Cardiac muscle cell (in vitro differentiated cells and primary cell): ENCODE measurements at places on chromosomes 5 and 9.

GRCh38 chr5:28542987-28543386, 1504.6 kb upstream of the CDH9 start:
- DNase-seq = peak; percentile 3

DNA sequence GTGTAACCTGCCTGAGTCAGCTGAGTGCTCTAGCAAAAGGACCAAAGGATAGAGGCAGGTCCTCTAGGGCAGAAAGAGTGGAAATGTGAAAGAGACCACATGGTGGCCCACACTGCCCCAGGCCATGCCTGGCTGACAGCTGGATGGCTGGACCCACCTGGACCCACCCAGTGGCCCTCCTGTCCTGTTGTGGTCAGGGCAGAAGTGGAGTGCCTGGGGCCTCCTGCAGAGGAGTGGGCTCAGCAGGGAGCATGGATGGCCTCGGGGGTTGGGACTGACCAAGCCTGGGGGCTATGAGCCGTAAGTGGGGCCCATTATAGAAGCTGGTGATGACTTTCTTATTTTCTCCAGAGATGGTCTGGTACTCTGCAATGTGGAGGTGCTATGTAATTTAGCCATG, 55.7 kb upstream of the FAM120AOS start:
- no peak for DNase-seq

DNA sequence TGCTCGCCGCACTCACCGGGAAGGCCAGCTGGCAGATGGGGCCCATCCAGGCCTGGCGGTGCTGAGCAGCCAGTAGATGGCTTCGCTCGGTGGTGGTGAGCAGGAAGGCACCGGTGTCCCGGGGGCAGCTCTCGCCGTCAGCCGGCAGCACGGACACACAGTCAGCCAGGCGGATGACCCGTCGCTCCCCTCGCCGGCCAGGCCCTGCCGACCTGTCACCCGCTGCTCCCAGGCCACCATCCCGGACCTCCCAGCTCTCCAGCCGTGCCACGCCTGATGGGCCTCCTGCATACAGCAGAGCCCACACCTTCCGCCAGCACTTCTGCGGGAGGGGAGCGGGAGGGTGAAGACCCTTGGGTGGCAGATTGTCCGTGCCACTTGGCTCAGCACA, 1.4 kb downstream of the DOK3 start:
- no peak for DNase-seq

- DNase-seq = peak; percentile 44
Observed at GRCh38 chr5:171162596-171162995, 146.5 kb upstream of the TLX3 start.

- DNase-seq = no peak
Observed at GRCh38 chr9:3884736-3885135, 358.9 kb upstream of the RFX3 start.

DNA sequence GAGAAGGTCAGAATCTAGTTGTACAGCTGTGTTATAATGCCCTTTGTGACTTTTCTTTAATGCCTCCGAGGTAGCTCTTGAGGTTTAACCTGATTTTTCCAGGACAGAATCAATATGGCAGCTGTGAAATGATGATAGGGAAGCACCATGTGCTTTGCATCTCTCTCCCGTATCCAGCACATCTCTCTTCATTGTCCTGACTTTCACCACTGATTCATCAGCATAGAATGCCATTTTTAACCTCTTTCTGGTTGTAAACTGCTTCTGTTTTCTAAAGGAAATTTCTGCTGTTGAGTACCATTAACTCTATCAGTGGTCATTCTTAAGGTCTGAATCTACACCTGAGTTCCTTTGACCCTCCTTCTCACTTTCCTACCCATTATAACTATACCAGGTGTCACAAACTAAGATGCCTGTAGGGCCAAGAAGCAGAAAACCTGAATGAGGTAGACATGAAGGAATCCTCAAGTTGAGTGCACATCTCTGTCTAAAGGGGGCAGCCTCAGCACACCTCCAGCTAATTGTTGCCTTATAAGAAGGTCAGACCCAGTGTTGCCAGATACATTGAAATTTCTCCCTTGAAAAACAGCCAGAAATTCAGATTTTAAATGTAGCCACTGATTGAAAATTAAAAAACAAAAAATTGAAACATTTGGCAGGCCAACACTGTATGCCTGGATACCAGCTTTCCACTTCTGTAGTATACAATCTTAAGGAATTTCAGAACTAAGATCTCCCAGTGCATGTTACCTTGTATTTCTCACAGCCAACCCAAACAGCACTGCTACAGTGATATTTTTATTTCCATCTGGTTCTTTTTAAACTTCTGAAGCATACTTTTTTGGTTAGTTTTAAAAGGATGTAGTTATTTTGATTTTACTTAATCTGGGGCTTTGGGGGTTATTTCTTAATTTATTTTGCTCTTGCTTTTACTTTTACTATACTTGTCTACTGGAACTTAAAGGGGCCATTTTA, 35.8 kb upstream of the TLX3 start:
- peak; percentile 59 for DNase-seq

- DNase-seq = no peak
Observed at GRCh38 chr5:66742083-66742895, 146.1 kb downstream of the MAST4 start.

DNA sequence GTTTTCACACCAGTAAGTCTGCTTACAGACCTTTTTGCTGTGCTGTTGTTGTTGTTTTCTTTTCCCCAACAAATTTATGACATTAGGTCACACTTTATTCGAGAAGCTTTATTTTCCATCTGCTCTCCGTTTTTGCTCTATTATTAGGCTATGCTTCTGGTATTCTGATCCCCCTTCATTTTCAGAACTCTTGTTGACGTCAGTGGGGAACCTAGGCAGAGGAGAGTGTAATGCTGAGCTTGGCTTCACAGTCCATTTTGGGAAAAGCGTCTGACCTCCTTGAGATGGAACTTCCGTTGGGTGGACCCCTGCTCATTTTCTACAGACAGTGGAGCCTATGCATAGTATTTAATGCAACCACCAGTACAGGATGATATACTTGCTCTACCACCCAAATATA, 387.9 kb upstream of the MEF2C start:
- no peak for DNase-seq

DNA sequence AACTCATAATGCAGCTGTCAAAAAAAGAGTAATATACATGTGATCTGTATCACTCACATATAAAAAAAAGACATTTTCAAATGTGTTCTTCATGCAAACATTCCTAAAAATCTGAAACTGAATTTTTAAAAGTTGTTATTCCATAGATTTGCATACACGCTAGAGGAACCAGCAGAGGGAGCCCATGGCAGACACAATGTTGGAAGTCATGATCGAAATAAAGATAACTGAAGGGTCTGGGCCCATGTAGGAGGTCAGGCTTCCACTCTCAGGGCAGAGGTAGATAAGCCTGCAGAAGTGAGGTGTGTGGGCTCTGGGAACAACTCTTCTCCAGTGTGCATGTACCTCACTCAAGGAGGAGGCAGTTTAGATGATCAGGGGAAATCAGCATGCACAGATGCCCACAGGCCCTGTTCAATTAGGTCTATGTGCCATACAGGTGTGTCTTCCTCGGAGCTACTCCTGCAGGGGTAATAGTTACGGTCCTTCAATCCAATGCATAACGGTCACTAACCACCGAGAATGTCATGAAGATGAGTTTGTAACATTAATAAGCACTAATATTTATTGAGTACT, 208.6 kb downstream of the EPB41L4A start:
- peak; percentile 60 for DNase-seq

GRCh38 chr5:40022057-40022456, 597.3 kb upstream of the DAB2 start:
- DNase-seq = no peak

- no peak for DNase-seq
Observed at GRCh38 chr9:34954225-34954624, 3.9 kb upstream of the PHF24 start.

DNA sequence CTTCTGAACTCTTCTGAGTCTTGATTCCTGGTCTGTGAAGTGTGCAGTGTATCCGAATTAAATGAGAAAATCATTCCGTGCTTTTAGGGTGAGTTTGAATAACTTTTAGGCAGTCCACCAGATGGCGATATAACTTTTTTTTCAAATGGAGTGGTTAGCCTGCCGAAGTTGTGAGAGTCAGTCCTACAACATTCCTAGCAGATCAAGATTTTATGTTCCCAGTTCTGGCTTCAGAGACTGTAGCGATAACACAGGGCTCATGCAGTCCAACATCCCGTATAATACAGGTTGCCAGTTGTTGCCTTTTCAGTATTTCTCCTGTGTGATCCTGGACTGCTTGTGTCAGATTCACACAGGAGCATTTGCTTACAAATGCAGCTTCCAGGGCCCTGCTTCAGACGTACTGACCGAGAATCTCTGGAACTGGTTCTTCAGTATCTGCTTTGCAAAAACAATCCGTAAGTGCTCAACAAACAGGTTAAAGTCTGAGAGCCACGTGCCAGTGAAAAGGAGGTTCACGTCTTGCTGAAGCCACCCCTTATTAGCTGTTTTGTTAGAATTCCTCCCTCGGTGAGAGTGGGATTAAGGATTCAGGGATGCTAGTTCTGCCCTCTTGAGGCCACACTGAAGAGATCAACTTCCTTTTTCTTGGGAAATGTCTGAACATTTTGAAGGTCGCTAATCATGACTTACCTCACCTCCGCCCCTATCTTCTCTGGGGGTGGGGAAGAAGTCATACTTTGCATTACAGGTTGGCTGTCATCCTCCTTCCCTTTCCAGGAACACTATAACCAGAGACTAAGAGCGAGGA, 22.8 kb downstream of the SMIM3 start:
- DNase-seq = peak; percentile 67

GRCh38 chr5:1890296-1890695, 7.6 kb upstream of the IRX4 start:
- DNase-seq = no peak

DNA sequence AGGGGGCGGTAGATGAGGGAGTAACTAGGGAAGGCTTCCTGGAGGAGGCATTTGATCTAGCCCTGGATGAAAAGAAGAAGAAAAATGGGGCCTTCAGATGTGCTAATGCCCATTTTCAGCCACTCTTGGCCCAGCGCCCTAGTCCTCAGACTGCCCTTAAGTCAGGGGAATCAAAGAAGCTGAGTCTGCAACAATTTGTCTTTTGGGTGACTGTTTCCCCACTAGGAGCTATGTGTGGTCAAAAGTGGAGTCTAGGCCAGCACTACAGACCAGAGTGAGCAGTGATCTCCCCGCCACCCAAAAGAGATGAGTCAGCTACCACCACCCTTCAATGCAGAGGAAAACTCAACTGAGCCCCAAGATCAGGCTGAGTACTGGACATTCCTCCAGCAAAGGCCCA, 542.1 kb downstream of the BNC2 start:
- no peak for DNase-seq

DNA sequence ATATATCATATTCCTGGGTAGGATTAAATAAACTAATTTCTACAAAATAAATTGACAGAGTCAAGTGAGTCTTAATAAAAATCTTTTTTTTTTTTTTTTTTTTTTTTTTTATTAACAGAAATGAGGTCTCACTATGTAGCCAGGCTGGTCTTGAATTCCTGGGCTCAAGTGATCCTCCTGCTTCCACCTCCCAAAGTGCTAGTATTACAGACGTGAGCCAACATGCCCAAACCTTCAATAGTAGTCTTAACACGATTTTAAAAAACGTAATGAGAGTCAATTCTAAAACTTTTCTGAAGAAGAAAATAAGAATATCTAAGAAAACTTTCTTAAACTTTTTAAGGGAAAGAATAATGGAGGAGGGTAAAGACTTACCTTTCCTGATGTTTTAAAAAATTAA, 84.2 kb downstream of the YIPF5 start:
- DNase-seq = no peak

GRCh38 chr5:55492449-55492848, 42.3 kb downstream of the PLPP1 start:
- DNase-seq = no peak

DNA sequence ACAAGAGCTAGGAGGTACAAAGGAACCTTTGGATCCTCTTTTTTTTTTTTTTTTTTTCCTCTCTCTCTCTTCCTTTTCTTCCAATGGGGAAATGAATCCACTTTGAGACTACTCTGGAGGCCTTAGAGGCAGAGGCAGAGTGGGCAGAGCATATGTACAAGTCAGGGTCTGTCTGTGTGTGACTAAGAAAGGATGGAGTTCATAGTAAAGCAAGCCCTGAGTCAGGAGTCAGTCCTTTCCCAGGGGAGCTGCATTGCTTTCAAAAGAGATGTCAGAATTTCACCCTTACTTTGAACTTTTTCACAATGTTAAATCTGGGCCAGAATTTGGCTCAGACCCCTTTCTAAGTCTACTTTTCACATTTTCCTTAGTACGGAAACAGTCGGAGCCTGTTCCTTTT, 792.4 kb upstream of the C9orf72 start:
- no peak for DNase-seq

DNA sequence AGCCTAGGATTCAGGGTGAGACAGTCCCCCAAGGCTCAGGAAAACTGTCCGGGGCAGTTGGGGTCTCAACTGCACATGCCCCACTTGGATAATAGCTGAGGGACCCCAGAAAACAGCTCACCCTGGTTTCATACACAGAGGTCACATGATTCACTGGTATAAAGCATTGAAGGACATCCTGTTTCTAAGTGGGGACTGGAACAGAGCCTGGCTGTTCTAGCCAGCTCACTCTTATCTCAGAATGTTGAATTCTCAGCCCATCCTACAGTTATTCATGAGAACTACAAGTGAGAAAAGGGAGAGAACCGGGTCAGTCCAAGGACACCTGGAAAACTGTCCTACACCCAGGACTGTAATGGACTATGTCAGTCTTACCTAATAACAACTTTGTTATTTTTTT, 170.9 kb downstream of the FGF1 start:
- DNase-seq = no peak
